Caki2 (cell line): ENCODE measurements at places on chromosomes 1 and 21.

DNA sequence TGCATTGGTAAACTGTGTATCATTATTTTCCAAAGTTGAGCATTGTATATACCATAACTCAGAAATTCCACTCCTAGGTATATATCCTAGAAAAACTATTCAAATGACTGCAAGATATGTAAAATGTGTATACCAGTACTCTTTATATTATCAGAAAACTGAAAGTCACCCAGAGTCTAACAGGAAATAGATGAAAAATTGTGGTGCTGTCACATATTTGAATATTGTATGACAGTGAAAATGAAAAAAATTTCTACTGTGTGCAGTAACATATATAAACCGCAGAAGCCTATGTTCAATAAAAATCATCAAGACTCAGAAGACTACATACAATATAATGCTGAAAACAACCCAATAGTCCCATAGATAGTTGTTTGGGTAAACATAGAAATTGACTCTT is 74.4 kb upstream of the LYPLAL1 start:
- no peak for DNase-seq

- DNase-seq, result no peak
These were observed 76.2 kb upstream of the CXADR start for GRCh38 chr21:17436626-17437111.

GRCh38 chr1:20534659-20535417 is 17.5 kb upstream of the FAM43B start:
- DNase-seq, result no peak

- no peak for DNase-seq
These were observed 60.1 kb downstream of the TLR5 start for GRCh38 chr1:223082914-223083313.

DNA sequence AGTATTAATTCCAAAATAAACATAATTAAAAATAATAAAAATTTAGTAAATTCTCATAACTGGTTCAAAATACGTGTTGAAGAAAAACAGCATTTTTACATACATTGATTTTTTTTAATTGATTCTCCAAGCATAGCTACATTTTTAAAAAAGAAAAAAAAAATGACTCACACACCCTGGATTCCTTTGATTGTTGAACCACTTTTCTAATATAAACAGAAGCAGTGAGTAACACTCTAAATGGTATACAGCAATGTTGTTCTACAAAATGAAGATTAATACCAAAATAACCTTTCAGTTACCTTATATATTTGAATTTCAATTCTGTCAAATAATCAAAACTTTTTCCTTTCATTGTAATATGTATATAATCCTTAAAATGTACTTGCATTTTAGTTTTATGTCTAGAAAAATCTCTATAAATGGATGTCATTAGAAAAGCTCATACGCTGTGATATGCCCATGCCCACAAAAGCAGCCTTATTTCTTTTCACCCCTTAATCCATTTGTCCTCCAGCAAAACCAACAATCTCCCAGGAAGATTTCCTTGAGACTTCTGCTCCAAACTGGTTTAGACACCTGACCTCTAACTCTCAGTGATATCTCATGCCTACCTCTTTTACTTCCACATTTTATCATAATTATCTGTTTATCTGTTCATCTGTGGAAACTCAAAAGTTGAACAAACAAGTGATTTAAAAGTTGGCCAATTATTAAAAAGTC is 246.4 kb upstream of the NR5A2 start:
- peak; percentile 35 for DNase-seq
